ENCODE measurements at places on chromosomes 3 and 15.

DNA sequence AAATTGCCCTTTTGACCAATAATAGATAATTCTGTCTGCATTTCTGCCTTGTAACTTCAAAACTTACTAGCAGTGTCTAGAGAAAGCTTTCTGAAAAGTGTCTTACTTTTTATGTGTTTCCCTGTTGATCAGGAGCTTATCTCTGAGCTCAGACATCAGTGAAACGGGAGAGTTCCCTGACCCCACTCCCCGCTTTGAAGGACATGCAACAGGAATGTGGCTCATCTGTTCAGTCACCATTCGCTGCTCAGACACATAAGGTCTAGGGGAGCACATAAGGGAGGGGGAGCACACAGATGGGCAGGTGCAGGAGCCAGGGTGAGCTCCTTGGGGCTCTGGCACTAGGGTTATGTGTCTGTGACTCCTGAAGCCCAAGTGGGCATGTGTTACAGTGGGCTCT lies 205.0 kb downstream of the FEZF2 start:
- no peak for DNase-seq

DNA sequence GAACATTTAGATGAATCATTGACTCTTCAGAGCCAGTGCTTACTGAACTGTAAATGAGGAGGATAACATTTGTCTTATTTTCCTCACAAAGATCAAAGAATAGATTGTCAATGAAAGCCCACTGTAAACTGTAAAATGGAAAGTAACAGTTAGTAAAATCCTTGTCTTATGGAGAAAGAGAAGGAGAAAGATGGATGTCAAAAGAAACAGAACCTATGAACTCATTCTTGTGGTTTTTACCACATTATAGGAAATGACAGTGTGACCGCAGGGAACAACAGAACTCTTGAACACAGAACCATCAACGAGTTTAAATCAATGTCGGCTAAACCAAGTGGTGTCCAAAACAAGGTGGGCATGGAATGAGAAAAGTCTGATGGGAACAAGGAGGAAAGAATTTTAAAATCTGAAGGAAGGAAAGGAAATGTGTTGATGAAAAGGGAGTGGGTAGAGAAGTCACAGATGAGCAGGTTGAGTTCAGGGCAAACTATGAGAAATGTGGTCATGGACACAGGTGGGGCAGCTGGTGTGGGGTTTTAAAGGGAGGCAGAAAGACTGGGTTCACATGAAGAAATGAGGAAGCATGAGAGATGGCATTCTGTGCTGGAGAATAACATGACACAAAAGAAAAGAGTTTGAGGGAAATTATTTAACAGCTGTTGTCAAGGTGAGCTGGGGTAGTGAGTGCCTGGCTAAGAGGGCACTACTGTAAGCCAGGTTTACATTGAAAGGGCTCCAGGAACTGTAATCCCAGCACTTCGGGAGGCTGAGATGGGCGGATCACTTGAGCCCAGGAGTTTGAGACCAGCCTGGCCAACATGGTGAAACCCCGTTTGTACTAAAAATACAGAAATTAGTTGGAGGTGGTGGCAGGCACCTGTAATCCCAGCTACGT lies 42.4 kb upstream of the ETV5 start:
- no peak for DNase-seq

DNA sequence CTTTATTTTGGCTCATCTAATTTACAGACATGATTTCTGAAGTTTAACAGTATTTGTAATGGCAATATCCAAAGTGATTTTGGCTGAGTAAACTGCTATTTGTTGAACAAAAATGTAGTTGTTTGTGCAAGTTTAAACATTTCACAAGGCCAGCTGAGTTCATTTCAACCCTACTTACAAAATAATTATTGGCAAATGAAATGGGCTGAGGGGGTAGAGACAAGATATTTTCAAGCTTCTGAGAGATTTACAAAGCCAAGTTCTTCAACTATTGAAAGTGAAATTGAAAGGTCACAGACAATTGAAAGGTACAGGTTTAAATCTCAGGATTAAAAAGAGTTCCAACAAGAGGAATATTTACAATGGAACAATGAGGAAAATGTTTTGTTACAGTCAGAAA lies 77.1 kb downstream of the DUT start:
- DNase-seq, result no peak

DNA sequence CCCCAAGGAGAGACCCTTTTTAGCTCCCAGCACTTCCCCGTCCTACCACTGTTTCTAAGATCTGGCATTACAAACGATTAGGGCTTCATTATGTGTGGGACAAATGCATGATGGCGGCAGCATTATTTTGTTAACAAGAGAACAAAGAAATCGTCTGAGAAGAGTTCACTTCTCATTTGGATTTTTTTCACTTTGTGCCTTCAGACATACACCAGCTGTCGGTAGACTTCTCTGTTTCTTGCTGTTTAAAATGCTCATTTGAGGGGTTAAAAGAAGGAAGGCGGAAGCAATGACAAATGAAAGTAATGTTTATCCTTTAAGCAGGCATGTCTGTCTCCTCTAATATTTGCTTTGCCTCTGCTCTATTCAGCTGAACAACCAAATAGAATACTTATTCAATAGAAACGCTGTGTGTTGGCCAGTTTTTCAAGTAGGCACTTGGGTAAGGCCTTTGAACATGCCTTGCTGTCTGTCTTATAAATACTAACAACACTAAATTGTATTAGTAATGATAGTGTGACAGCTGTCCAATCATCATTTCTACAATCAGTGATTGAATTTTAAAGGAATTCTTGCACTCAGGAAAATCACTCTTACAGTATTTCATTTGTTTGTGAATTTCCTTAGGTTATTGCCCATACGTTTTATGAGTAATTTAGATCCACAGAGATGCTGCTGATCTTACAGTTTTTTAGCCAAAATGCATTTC lies 382.4 kb downstream of the IL5RA start:
- DNase-seq, result no peak

GRCh38 chr3:57383838-57384237 lies 91.4 kb upstream of the ASB14 start:
- DNase-seq, result no peak

DNA sequence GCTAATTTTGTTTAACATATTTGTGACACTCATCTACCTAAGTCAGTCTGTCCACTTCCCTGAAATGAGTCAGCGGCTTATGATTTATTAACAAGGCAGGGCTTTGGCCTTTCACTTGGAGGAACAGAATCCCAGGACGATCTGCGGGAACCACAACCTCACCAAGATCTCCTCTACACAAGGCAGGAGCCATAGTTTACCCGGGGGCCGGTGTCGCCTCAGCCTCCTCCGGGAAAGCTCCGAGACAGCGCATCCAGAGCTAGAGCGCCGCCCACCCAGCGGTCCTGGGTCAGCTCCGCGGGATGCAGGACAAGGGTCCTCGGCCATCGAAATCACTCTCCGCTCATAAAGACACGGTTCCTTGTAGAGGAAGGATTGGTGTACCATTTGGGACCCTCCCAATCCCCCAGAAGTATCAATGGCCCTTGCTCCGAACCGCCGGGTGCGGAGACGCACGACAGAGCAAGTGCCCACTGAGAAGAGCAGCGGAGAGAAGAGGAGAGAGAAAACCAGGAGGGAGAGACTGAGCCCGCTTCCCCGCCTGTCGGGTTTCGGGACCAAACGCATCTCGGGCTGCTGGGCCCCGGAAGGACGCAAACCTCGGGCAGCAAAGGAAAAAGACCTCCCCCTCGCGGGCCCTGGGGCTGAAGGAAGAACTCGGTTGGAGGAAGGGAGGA lies 13.1 kb upstream of the ALCAM start:
- peak; percentile 16 for DNase-seq

DNA sequence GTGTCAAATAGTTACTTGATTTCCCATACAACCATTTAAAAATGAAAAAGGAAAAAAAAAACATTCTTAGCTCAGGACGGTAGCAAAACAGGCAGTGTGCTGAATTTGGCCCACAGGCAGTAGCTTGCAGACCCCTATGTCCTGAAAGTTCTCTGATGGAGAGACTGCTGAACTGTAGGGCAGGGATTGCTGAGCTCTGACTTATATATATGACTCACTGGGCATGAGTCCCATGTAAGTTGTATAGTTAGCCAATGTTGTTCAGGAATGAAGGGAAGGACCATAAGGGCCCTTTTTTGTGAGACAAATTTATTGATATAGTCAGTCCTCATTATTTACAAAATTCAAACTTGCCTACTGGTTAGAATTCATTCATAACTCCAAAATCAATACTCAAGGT lies 36.9 kb upstream of the FRMD4B start:
- no peak for DNase-seq

- DNase-seq, result no peak
Observed at GRCh38 chr15:40766906-40767837, 2.6 kb upstream of the C15orf62 start.

DNA sequence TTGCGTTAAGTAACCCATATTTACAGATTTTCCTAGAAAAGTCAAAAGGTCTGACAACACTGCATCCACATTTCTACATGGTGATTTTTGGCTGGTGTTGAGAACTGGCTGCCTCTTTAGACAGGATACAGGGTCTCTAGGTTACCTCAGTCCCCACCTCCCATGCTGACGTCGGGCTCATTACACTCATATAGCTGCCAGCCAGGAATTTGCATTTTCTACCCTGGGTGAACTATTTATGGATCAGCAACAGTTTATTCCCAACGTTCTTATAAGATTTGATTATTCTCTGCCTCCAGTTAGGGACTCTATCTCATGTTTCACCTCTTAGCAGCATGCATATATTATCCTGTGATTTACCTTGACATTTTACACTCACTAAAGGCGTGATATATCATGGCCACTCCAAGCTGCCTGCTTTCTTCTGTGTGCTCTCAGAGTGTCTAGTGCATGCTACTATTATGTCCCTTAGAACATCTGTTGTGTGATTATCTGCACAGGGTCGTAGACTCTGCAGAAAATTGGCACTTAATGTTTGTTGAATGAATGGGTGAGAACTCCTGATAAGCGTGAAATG lies 49.0 kb downstream of the CLDN11 start:
- no peak for DNase-seq

DNA sequence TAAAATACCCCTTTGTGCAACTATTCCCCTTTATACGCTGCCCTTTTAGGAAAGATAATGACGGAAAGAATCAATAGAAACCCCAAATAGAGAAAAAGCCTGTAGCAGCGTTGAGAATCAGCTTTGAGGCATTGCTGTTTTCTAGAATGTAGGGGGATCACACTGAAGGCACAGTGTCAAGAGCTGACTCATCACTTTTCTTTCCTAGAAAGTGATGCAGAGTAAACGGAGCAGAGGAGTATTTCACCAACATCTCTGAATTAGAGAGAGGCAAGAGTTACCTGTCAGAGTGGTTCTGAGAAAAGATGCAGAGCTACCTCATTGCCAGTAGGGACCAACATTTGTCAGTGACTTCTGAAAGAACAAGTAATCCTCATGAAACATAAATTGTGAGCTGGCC lies 269.8 kb upstream of the TMC3 start:
- DNase-seq, result no peak

DNA sequence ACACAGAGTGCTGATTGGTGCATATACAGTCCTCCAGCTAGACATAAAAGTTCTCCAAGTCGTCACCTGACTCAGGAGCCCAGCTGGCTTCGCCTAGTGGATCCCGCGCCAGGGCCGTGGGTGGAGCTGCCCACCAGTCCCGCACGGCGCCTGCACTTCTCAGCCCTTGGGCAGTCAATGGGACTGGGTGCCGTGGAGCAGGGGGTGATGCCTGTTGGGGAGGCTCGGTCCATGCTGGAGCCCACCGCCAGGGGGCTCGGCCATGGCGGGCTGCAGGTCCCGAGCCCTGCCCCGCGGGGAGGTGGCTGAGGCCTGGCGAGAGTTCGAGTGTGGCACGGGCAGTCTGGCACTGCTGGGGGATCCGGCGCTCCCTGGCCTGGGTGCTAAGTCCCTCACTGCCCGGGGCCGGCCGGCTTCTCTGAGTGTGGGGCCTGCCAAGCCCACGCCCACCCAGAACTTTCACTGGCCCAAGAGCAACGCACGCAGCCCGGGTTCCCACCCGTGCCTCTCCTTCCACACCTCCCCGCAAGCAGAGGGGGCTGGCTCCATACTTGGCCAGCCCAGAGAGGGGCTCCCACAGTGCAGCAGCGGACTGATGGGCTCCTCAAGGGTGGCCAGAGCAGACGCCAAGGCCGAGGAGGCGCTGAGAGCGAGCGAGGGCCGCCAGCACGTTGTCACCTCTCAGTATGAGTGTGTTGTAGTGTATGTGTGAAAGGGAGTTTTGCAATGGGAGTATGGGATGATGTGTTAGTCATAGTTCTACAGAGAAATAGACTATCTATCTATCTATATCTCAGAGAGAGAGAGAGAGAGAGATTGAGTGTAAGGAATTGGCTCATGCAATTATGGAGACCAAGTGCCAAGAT lies 69.0 kb downstream of the UBE2E2 start:
- no peak for DNase-seq

GRCh38 chr3:39086144-39086543 lies 21.3 kb downstream of the GORASP1 start:
- no peak for DNase-seq

- DNase-seq, result no peak
Observed at GRCh38 chr15:26790118-26790517, 17.3 kb upstream of the GABRB3 start.

DNA sequence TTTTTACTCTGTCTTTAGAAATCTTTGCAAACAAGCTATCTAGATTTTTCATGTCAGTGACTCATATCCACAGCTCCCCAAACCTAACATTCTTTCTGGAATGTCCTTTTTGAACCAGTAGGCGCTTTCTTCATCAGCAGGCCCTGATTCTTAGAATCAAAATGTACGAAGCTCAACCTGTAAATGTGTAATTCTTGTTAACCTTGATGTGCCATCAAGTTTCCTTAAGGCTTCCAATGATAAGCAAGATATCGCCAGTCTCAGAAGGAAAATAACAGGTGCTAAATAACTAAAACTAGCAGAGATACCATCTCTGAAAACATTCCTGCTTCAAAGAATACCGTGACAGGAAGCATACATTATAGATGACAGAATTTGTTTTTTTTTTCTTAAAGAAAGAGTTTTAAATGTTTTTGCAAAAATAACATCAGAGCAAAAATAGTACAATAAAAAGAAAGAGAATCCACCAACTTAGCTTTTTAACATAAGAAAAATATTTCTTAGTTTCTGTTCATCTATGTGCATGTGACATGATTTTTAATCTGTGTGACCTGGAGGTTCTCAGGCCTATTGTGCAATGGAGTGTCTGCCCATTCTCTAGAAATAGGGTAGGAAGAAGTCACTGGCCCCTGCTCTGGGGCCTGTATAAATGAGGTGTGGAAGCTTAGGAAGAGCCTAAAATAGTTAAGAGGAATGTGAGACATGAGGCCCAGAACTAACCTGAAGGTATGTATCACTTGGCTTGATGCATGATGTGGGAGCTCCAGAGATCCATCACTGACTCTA lies 14.7 kb upstream of the SECISBP2L start:
- DNase-seq, result no peak

DNA sequence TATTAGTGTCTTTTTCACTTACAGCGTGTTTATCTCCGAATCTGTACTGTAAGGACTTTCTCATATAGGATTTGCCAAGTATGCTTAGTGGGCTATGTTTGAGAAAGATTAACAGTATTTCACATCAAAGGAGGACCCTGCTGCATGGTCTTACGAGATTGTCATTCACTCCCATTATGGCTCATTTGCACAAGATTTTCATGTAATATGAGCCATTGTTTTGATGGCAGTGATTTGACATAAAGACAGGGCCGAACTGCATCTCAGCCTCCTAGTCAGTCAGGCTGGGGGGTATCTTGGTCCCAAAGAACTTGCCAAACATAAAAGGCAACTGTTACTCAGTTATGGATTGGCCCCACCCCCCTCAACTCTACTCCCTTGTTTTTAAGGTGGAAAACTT lies 205.9 kb downstream of the ZIC1 start:
- no peak for DNase-seq

Data from memory B cell (primary cell).